ENCODE measurements at places on chromosomes 7 and 10.
A peak's percentile ranks its signal among the peaks of the same experiment; 100 is the strongest.

GRCh38 chr7:1512781-1513656 is 8.8 kb upstream of the INTS1 start:
- no peak for DNase-seq

DNA sequence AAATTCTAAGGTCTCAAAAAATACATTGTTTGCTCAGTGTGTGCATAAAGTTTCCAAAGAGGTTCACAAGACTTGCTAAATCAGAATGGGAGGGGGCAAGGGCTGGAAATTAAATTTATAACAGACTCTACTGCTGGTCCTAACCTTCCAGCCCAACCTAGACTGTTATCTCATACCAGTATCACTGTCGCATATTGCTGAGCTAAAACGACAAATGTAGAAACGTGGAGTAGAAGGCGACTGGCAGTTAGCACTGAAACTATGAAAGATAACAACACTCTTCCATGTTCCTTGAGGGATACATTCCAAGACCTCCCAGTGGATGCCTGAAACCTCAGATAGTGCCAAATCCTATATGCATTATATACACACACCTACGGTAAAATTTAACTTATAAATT is 514.3 kb downstream of the KCNMA1 start:
- DNase-seq: no peak

- DNase-seq: no peak
Measured at GRCh38 chr7:98163269-98163668, 48.0 kb upstream of the BHLHA15 start.

DNA sequence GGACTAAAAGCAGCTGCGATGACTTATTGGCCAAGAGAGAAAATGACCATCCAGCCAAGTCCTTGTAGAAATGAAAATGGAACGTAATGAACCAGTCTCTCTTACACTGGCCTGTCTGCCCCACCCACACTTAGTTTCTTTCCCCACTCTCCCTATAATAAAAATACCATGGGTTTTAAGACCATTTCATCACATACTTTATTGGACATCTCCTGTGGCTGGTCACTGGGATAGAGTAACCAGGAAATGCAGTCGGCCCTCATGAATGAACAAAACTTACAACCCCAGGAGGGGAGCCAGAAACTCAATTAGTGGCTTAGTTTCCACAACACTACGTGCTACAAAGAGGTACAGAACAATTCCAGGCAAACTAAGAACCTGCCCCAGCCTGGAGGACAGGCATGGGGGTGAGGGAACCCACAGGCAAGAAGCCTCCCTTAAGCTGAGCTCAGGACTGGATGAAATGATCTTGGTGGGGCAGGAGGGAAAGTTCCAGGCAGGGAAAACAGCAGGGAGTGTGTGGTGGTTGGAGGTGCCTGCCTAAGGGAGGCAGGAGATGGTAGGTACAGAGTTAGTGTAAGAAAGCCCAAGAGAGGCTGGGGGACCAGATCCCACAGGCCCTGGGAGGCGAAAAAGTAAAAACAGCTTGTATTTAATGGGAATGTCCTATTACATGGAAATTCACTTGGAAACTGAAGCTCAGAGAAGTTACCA is 29.6 kb downstream of the MKI67 start:
- DNase-seq: no peak

GRCh38 chr10:70886921-70887665 is 1.3 kb downstream of the PCBD1 start:
- no peak for DNase-seq

- no peak for DNase-seq
Measured at GRCh38 chr10:86871563-86872183, 85.7 kb downstream of the MMRN2 start.

GRCh38 chr10:49761789-49762565 is at the start of gene OGDHL:
Gene OGDHL, minus strand, starts transcription at chr10:49762323. Its CDS starts 3,731 bp downstream, at chr10:49758592.
- peak; percentile 73 for DNase-seq

- DNase-seq: no peak
Measured at GRCh38 chr7:66167773-66168387, 37.3 kb upstream of the TPST1 start.

- DNase-seq: no peak
Measured at GRCh38 chr10:118807512-118808305, 52.9 kb upstream of the CACUL1 start.

DNA sequence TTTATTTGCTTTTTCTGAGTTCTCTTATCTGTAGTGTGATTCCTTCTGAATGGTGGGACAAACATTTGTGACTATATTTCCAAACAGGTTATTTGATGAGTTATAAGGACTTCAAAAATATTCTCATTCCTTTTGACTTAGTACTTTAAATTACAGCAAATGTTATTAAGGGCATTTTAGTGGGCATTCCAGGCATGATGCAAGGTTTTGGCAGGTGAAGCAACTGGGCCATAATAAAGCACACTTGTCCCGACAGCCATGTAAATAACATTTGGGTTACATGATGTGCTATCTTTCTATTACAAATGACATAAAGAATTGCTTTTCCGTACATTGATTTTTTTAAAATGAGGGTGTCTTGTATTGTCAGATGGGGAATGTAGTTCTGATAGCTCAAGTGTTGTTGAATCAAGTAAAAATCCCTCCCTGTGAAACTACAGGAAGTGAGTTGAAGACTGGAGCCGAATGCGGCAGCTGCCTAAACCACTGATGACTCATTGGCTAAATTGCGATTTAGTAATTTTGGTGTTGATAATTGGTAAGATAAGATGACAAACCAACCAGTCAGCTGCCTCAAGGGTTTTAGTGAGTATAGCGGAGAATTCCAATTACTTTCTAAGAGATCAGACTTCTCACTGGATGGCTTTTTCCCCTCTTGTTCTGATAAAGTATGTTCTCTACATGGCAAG is 231.3 kb upstream of the NPY start:
- no peak for DNase-seq

GRCh38 chr7:131560061-131560460 is 3.6 kb upstream of the PODXL start:
- no peak for DNase-seq
